ENCODE measurements at places on chromosomes 3 and 15. TPM values are rescaled to one million over a fixed set of nuclear protein-coding genes. Genes with fewer than 3 reads are reported as not detected.

DNA sequence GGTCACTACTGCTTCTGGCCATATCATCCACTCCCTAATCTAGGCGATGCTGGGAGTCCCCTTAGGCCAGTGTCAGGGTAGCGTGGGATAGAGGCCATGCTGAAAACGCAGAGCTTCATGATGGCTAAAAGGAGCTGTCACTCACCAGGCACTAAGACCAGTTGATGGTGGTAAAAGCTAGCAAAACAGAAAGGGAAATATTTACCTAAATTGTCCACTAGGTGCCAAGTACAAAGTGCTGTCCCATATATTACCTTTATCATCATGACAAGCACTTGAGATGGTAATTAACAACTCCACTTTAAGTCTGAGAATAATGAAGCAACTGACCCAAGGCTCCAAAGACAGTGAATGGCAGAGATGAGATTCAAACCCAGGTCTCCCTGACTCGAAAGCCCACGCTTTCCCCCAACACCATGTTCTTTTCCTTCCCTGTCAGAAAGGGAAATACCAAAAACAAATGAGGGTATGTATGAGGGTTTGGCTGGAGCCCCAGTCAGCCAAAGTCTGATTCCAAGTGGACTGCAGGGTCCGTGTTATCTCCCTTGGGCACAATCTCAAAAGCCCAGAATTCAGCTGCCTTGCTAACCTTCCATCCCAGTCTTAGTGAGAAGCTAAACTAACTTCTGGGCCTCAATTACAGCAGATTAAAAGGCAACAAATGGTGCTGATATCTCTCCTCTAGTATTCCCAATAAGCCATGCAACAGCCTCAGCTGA is 84.7 kb downstream of the RBPMS2 start:
- DNase-seq: no peak

- DNase-seq: no peak
Measured at GRCh38 chr3:50193746-50194127, 2.3 kb downstream of the GNAT1 start.

GRCh38 chr3:45273681-45274515 is 47.8 kb upstream of the TMEM158 start:
- no peak for DNase-seq

GRCh38 chr3:146465693-146466465 is 3.5 kb downstream of the PLSCR2 start:
- no peak for DNase-seq

- DNase-seq: no peak
Measured at GRCh38 chr15:38652183-38652794, 87.7 kb upstream of the RASGRP1 start.

GRCh38 chr3:128997486-128998133 is 3.5 kb upstream of the EFCC1 start:
- DNase-seq: no peak

DNA sequence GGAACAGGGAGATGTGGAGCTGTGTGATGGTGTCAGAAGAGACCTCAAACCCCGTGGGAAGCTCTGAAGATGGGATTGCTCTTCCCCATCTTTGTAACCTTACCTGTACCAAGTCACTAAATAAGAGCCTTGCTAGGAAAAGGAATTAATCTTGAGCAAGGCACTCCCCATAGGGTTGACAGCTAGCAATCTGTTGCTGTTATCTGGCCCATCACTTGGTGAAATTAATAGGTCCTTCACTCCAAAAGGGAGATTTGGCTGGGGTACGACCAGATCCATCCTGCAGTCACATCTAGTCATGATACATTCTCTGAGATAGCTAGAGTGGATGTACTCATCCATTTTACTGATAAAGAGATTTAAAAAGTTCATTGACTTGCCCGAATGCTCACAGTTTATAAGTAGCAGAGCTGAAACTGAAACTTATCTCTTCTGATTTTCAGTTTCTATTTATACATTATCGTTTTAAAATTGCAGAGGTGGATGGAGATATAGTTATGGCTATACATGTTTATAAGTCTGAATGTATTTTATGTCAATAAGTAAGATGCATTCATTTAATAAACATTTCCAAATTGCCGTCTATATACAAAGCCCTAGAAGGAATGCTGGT is 299.1 kb upstream of the MCTP2 start:
- no peak for DNase-seq

DNA sequence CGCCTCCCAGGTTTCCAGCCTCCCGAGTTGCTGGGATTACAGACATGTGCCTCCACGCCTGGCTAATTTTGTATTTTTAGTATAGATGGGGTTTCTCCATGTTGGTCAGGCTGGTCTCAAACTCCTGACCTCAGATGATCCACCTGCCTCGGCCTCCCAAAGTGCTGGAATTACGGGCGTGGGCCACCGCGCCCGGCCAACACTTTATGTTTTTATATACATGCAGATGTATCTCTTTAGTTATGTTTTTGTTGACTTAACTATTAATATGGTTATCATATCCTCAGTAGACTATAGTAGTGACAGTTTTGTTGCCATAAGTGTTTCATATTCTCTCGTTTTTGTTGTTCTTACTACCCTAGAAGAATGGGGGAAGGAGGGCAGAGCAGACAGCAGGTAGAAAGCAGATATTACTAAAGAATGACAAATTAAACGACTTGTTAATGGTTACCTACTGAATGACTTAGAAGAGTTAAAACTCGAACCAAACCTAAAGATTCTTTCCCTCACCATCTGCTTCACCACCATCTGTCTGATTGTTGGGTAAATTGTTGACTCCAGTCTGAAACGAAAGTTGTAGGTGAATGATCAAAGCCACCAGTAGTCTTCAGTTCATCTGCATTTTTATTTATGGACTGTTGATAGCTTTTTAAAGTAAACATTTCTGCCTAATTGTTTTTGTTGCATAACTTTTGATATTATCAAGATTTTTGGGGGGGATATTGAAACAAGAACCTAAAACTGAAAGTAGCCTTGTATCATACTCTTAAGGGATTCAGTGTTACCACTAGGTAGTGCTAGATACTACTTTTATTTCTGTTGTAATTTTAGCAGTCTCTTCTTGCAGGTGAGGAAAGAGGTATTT is 89.3 kb downstream of the RASA2 start:
- DNase-seq: no peak

GRCh38 chr3:13569641-13570390 is 20.9 kb downstream of the FBLN2 start:
- DNase-seq: no peak

DNA sequence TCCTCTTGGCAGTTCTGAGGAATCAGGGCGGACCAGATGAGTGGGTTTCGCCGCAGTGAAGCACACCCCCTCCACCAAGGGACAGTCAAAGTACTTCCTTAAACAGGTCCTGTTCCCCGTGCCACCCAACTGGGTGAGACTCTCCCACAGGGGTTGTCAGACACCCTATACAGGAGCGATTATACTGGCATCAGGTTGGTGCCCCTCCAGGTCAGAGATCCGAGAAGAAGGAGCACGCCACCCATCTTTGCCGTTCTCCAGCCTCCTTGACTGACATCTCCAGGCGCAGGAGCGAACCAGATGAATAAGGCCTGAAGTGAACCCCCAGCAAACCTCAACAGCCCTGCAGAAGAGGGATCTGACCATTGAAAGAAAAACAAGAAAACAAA is 108.1 kb upstream of the ZBTB20 start:
- DNase-seq: no peak

DNA sequence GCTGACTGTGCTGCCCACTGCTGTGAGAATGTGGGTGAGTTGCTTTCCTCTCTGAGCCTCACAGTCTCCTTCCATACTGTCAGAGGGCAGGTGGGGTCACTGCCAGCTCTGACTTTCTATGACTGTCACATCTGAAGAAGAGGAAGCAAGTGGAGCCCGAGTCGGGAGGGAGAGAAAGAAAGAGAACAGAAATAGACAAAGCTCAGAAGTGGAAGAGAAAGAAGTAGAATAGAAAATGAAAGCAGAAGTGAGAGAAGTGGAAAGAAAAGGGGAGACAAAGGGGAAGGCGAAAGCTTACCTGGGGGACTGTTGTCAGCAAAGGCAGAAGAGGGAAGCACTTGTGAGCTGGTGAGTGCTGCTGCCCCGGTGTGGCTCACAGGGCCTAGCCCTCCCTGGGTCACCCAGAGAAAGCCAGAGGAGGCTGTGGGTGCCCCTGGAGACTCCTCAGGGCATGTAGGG is 57.9 kb downstream of the EPHB1 start:
- no peak for DNase-seq

DNA sequence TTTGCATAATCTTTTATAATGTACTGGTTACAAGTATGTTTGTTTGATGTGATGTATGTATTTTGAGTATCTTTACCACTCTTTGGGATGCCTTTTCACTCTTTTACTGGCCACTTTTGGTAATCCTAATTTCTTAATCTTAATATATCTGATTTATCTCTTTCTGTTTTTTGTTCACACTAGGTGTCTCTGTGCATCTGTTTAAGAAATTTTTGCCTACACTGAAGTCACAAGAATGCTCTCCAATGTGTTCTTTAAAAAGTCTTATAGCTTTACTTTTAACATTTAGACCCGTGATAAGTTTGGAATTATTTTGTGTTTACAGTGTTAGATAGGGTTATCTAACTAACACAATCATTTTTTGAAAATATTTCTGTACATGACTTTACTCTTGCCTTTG is 659.1 kb downstream of the SI start:
- no peak for DNase-seq

- DNase-seq: no peak
Measured at GRCh38 chr15:35061825-35062737, 23.0 kb downstream of the NANOGP8 start.

- no peak for DNase-seq
Measured at GRCh38 chr15:70303981-70304380, 206.3 kb upstream of the TLE3 start.

GRCh38 chr15:45179221-45179985 is 8.4 kb downstream of the SHF start:
- DNase-seq: no peak

DNA sequence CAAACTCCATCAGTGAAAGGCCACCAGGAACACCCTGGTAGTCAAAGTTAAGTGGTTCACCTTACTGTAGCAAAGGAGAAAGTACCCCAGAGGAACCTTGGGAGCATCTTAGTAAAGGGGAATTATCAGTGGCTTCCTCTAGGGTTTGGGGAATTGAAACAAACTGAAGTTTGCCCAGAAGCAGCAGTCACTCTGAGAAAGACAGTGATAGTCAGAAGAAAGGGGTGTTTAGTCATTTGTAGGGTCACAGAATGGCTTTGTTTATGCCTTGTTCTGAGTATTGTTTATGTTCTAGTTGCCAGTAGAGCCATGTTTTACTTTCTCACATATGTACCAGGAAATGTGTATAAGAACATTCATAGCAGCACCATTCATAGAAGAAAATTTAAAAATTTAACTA is 93.8 kb downstream of the FHIT start:
- no peak for DNase-seq

DNA sequence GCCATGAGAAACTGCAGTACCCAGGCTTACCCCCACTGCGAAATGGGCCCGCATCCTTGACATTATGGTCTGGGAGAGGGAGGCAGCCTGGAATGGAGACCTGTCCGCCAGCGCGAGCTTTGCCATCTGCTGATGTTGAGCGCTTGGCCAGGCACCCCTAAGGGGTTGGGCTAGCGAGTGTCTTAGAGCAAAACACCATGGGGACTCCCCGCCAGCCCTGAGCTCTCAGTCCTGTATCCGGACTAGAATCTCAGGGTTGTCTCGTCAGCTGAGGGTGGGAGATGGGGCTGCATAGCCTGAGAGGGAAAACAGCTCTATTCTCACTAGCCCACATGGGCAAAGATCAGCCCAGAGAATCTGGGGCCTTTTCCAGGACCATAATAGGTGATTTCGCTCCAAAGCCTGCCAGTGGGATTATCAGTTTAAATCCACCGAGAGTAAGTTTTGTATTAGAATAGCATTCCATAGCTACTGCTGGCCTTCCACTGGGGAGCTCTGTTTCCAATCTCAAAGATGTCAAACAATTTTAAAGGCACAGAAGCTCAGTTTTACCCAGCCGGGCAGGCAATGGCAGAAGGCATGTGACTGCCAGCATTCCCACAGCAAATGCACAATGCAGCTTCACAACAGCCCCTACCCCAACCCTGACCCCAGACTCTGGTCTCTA is 167.5 kb upstream of the TPM1 start:
- no peak for DNase-seq

DNA sequence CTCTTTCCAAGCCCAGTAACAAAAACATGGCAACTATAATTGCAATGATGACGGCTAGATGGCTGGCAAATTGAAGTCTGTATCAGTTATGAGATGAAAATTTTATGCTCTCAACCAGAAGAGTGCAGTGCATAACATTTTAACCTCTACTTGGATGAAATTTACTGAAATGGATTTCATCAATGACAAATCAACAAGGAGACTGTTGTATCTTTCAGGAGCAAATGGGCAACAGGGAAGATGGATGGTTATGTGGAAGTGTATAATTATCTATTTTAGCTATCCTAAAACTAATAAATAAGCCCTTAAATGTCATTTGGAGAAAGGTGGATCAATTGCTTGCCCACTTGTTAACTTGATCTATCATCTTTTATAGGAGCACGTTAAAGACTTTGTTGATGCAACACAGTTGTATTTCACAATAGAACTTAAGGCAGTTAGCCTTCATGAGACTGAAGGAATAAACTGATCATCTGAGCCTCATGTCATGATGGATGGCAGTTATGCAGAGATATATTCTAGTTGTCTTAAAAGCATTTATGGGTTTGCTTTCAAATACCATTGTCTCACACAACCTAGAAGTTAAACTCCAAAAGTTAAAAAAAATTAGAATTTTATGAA is 315.1 kb upstream of the TBC1D5 start:
- no peak for DNase-seq

DNA sequence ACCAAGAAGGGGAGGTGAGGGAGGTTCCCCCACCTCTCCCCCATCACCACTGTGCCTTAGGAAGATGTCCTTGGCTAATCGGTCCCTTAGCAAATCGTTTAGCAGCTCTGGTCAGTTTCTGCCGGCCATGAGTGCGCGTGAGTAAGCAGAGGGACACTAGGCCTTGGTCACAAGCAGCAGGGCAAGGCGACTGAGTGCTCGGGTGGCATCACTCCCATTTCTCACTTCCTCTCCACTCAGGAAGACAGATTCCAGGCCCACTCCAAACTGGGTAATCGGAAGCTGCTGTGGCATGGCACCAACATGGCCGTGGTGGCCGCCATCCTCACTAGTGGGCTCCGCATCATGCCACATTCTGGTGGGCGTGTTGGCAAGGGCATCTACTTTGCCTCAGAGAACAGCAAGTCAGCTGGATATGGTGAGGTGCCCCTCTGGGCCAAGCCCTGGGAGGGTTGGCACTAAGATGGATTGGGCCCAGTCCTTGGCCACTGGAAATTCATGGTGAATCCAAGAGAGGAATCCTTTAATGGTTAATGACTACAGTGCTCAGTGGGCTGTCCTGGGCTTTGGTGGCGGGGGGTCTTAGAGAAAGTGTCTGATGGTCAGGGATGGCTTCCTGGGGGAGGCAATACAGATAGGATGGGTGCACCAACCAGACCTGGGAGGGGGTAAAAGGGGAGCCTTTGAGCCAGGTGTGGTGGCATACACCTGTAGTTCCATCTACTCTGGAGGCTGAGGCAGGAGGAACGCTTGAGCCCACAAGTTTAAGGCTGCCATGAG is 4.0 kb downstream of the PARP3 start:
- DNase-seq: no peak

- no peak for DNase-seq
Measured at GRCh38 chr3:50502225-50502583, 1.2 kb downstream of the CACNA2D2 start.

Gene C3orf22
- total RNA-seq: not detected

Gene NME9
- not detected for total RNA-seq

Gene MKRN3
- total RNA-seq: not detected

Gene CPB1
- not detected for total RNA-seq

Gene RFTN1
- 30.1 TPM for total RNA-seq

Gene PLSCR2
- total RNA-seq: not detected

Gene MESP2
- 0.14 TPM for total RNA-seq

Gene PLA2G4D
- total RNA-seq: not detected

Gene SERPINI2
- not detected for total RNA-seq

Measured in pulmonary artery endothelial cell (primary cell).